Stimulated activated CD8-positive, alpha-beta memory T cell treated with anti-CD3 and anti-CD28 coated beads, Interleukin-15, amount 100 ng/mL, for 4 hours (primary cell): ENCODE measurements at places on chromosomes 4 and X.

DNA sequence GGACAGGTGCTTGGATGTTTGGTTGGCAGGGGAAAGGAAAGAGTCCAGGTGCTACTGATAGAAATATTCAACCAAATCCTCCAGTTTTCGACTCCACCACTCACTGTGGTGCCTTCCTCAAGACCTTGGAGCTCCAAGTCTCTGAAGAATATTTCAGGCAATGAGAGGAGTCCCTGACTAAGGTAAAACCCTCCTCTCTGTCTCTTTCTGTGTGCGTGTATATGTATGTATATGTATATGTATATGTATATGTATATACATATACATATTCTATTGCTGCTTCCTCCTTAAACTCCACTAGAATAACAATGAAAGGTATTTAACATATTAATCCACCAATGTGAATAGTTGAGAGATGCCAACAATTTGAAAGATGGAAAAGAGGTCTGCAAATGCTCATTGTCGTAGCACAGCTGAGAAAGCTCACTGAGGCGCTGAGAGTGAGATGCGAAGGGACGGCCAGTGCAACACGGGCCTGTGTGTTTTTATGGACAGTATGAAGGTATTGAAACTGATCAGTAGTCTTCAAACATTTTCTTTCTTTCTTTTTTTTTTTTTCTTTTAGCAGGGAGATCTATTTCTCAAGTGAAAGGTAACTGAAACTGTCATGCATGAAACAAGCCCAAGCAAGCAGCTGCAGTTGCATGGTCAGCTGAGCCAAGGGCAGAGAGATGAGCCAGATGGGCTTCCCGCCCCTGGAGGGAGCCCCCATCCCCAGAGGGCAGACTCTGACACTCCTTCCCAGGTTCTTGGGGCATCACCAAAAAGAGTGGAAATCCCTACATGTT lies 41.1 kb upstream of the HS3ST1 start:
- DNase-seq, result no peak

GRCh38 chrX:45068569-45068968 lies 132.1 kb downstream of the DIPK2B start:
- DNase-seq, result no peak

DNA sequence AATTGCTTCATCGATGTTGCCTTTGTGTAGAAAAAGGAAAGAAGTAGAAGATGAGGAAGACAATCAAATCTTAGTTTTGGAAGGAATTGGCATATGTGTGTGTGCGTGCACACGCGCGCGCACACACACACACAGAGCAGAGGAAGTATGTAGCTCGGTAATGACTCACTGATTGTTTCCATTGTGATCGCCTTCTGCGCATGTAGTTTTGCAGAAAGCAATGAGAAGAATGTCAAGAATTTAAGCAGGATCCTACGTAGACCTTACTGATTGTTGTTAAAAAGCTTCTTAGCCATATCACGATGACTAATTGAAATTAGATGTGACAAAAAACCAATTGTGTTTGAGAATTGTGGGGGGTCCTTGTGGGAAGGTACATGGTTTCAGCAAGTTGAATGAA lies 12.8 kb upstream of the LIMCH1 start:
- no peak for DNase-seq

DNA sequence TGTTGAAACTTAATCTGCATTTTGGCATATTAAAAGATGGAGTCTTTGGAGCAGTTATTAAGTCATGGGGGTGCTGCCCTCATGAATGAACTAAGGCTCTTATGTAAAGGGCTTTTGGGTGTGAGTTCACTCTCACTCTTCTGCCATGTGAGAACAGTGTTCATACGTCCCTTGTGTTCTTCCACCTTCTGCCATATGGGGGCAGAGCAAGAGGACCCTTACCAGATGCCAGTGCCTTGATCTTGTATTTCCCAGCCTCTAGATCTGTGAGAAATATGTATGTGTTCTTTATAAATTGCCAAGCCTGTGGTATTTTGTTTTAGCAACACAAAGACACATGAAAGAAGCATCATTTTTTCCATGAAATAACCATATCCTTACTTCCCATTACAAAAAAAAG lies 213.9 kb downstream of the SPOCK3 start:
- no peak for DNase-seq

GRCh38 chrX:8139716-8140115 lies 31.4 kb downstream of the VCX2 start:
- no peak for DNase-seq

DNA sequence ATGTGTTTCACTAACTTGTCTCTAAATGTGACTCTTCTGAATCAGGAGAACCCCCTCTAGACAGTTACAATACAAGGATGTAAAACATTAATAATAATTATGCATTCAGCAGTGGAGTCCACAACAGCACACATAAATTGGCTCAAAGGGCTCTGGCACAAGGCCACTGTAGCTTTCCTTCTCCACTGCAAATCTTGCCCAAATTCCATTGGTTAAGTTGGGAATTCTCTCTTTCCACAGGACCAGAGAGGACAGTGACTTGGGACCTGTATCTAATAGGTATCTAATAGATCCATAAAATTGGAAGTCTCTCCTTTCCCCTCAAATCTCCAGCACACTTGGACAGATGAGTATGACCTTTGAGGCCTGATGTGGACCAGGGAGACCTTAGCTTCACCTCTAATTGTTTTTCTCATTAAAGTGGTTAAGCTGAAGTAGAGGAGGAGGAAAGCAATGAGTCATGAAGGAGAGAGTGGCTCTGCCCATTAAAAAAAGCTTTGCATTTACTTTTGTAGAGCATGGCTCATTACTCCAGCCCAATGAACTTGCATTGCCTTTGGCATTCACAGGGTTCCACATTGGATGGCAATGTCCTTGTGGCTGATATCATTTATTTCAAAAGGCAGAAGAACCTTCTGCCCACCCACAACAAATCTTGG lies 72.3 kb upstream of the SH3RF1 start:
- no peak for DNase-seq

GRCh38 chrX:1555370-1555769 lies 18.4 kb upstream of the P2RY8 start:
- DNase-seq, result no peak

GRCh38 chr4:171846232-171846631 lies 33.0 kb downstream of the GALNTL6 start:
- DNase-seq, result no peak

GRCh38 chr4:173343832-173344397 lies 9.8 kb upstream of the HMGB2 start:
- no peak for DNase-seq

DNA sequence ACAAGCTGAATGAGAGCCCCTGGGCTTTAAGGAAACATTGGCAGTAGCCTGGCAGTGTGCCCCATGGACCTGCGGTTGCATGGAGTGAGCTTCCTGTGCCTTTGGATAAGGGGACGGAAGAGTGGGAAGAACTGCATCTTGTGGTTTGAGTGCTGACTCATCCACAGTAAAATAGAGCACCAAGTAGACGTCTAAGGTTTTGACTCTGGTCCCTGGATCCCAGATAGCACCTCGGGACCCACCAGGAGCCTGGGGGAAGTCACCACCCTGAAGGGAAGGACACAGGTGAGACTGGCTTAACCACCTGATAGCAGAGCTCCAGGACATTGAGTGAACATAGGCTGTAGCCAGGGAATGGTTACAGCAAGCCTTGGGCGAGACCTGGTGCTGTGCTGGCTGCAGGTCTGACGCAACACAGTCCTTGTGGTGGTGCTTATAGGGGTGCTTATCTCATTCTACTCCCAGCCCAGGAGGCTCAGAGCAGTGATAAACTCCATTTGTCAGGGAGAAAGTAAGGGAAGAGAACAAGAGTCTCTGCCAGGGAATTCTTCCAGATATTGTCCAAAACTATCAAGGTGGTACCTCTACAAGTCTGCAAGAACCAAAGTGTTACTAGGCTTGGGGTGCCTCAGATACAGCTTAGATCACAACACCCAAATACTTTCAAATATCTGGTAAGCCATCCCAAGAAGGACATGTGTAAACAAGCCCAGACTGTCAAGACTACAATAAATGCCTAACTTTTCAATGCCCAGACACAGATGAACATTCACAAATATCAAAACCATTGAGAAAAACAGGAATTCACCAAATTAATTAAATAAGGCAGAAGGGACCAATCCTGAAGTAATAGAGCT lies 123.6 kb upstream of the TET2 start:
- DNase-seq, result no peak

DNA sequence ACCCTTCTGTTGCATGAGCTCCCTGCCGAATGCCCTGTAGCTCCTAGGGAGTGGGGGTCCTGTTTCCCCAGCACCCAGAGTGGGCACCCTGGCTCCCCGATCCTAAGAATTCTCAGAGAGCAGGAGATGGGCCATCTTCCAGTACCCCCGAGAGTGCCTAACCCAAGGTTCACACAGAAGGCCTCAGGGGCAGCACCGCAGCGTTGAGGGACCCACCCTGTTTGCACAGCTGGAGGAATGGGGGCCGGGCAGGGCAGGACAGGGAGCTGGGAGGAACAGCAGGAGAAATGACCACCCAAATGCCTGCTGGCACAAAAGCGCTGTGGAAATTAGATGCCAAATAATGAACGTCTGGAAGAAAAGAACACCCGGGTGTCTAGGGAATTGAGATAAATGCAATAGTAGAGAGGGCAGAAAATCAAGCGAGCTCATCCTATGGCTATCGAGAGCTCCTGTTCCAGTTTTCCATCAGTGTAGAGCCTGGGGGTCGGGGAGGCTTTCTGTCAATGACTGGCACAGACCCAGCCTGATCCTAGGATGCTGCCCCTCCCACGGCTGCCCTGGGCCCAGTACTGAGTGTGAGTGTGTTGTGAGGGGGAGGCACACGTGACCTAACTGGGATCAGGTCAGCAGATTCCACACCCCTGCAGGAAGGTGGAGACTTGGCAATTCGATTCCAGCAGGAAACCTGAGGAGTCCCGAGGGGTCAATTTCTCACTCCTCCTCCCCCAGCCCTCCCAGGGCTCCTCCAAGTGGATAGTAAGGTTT lies 25.7 kb downstream of the SEPTIN6 start:
- no peak for DNase-seq

GRCh38 chr4:85603437-85604336 lies 128.7 kb downstream of the ARHGAP24 start:
- no peak for DNase-seq

GRCh38 chr4:150381609-150382008 lies 200.3 kb upstream of the MAB21L2 start:
- no peak for DNase-seq

DNA sequence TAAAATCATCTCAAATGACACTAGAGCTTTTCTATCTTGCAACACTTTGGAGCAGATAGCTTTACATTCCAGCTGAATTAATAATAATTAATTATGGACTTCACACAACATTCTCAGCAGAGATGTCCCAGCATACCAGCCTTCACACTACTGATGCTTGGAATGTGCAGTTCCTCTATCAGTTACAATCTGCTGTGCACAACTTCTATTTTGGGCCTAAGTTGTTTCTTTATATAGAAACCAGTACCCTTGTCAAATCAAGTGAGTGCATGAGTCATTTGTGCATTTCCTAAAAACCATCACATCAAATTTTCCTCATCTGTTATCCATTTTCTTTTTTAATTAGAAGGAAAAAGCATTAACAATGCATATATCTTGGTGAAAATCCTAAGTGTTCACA lies 8.8 kb upstream of the RASL11B start:
- DNase-seq, result no peak

GRCh38 chr4:88109123-88109881 lies 49.1 kb downstream of the ABCG2 start:
- DNase-seq, result no peak

DNA sequence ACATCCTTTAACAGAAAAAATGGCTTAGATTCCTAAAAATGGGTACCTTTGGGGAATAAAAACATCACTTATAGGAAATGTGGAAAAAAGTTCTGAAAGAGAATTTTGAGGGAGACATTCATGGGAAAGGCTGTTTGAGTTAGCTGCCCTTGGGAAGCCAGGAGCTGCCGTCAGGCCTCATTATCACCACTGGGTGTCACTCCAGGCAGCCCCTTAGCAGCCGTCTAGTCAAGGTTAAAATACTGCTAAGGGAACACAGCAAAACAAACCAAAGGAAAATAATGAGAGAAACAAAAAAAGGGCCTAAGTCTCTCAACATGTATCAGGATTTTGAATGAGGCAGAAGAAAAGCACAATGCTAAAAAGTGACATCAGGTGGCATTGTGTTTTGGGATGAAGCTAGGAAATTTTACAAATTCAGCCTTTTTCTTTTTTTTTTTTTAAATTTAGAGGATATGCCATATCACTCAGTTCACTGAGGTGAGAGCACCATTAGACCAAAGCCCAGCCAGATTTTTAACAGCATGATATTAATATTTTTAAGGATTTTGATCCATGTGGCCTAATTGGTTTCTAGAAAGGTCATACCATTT lies 235.3 kb downstream of the GPAT3 start:
- DNase-seq, result no peak

- DNase-seq, result no peak
These were observed 141.7 kb downstream of the PAPSS1 start for GRCh38 chr4:107578321-107578720.

GRCh38 chr4:10364194-10364593 lies 93.0 kb downstream of the ZNF518B start:
- no peak for DNase-seq

DNA sequence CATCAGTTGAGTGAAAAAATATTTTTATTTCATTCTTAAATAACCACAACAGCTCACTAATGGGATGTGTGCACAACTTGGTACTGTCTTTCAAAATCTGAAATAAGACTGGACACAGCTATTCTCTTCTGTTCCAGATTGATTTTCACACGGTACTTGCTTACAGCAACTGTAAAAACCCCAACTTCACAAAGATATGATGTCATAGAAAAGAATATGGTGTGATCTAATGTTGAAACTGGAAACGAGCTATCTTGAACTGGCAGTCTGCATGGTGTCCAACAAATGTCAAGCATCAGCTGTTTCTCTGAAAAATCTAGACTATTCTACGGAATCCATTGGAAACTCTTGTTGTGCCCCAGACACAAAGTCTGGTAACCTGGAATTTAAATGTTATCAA lies 14.7 kb downstream of the HELQ start:
- DNase-seq, result no peak

DNA sequence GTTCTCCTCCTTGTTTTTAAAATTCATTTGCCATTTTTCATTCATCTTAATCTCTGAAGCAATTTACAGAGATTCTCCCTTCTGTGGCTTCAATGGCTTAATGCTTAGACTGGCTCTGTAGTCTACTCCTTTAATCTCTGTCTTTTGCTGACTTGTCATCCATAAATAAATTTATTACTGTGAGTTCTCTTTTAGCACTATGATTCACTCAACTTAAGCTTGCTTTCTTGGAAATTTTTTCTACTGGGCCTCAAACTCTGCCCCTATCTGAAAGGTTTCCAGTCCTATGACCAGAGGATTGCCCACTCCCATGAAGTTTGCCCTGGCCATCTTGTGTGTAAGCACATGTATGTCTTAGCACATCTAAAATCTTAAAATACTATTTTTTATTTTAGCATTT lies 251.1 kb downstream of the DCLK2 start:
- no peak for DNase-seq

GRCh38 chrX:152520653-152521052 lies 69.5 kb upstream of the GABRA3 start:
- DNase-seq, result no peak

- DNase-seq, result no peak
These were observed 99.9 kb upstream of the RAPGEF2 start for GRCh38 chr4:159002950-159003349.

DNA sequence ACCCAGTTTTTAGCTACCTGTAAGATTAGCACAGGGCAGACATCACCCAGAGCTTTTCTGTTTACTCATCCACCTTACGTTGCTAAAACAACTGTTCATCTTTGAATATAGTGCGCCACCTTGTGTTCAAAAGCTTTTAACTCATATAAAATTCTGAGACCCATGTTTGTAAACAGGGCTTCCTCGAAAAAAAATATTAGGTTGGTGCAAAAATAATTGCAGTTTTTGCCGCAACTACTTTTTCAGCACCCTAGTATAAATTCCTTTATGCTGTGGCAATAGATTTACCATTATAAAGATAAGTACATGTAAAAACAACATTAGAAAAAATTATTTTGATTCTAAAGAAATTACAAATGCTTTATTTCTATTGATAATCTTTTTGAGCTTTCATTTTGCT lies 147.9 kb downstream of the LRBA start:
- no peak for DNase-seq
